ENCODE measurements at places on chromosomes 4 and X. TPM values are rescaled to one million over a fixed set of nuclear protein-coding genes. Genes with fewer than 3 reads are reported as not detected.

The CNOT6L gene
- 121 TPM for total RNA-seq

The CASP6 gene
- 29.5 TPM for total RNA-seq

DNA sequence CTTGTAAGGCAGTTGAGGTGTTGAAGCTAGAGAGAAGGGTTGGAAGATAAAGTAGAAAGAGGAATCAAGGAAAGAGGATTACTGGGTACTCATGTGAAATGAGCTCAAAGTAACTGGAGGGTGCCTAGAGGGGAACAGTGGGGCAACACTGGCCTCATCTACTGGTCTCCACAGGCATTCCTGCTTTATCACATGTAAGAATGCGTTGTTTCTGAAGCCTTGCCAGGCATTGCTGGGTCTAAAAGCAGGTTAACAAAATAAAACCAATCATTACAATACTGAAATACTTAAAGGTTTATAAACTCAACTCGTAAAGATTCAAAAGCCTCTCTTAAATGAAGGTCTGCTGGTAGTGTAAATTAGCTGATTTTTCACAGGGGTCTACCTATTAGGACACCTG, 96.0 kb downstream of the FANCB start:
- DNase-seq, result no peak

DNA sequence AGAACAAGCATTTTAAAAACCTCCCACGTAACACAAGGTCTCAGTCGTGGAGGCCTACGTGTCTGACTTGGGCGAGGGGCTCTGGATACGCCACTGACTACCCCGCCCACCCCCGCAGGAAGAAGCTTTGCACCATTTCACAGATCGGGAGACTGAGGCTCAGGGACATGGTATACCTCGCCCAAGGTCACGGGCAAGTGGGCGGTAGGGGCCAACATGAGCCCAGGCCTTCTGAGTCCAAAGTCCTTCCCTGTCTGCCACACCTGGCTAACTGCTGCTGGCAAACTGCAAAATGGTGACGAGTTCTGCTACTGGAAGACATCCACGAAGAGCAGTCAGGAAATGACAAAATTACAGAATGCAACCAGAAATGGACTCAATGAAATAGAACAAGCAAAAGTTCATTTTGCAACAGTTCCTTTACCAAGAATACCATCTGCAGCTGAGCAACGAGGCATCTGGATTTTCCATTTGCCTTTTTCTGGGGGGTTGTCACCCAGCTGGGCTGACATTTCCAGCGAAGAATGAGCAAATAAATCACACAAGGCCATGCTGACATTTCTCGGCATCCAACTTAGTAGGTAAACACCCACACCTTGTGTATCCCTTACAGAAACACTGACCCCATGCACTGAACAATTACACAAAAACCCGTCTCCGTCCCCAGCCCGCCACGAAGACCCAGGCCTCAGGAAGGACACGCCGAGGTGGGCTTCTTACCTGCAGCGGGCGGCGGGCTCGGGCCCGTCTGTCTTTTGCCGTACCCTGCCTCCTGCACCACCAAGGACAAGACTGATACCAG, 70.2 kb upstream of the AFAP1 start:
- DNase-seq, result no peak

GRCh38 chrX:38382663-38383062, 30.3 kb downstream of the OTC start:
- no peak for DNase-seq

Data from activated T-helper 1 cell treated with anti-CD3 and anti-CD28 coated beads, Interleukin-12 subunit alpha, Interleukin-12 subunit beta, Interleukin-2, Interleukin-4 antibody, amounts not matched to agents 30 ng/mL and 10 ng/mL and 1 ng/mL, durations not matched to agents 14 hours and 24 hours and 36 hours (primary cell).